ENCODE measurements at places on chromosomes 11 and 22.

- peak; percentile 27 for DNase-seq
Observed at GRCh38 chr22:22207845-22208564, 36.6 kb upstream of the VPREB1 start.

DNA sequence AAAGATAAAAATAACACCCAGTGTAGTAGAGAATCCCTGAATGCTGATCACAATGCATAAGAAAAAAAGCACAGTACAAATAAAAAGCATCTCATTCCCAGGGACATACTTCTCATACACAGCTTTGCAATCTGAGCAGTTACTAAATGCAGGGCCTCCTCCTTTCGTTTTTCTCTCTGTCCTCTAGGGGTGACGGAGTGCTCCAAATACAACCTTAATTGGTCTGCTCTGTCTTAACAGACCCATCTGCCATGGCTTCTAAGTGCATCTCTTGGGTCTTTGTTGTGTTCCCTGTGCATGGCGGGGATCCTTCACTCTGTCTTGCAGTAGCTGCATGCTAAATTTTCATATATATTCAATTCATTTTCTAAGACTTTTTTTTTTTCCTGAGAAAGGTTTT, 1114.2 kb upstream of the RAG2 start:
- no peak for DNase-seq

DNA sequence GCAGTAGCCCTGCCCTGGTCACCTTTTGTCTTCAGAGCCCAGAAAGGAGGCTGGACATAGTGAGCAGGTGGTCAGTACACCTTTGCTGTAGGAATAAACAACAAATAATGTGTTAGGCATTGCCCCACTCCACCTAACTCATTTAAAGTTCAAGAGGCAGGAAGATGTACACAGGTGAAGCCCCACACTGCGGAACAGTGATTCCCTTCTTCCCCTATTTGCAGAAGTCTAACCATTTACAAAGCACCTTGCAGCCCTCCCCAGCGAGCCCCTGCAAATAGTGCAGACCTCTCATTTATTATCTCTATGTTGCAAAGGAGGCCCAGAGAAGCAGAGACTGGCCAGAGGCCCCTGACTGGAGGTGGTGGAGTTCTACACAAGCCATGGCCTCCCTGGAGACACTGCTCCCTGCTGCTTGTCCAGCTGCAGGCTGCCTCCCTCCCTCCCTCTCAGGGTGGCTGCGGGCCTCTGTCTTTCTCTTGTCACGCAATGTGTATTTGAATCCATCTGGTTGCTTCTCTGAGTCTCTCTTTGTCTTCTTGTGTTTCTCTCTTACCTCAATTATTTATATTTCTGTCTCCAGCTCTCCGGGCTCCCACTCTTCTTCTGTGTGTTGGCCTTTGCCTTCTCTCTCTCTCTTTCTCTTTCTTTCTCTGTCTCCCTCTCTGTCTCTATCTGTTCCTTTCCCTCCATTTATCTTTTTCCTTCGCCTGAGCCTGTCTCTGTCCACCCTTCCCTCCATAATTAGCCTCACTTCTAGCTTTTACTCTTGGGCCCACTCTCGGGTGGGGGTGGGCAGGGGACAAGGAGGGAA, 59.1 kb upstream of the PRDM11 start:
- DNase-seq: no peak

- DNase-seq: no peak
Observed at GRCh38 chr11:36390963-36391471, 94.9 kb downstream of the PRR5L start.

- no peak for DNase-seq
Observed at GRCh38 chr11:57313788-57314135, 11.0 kb downstream of the TNKS1BP1 start.

DNA sequence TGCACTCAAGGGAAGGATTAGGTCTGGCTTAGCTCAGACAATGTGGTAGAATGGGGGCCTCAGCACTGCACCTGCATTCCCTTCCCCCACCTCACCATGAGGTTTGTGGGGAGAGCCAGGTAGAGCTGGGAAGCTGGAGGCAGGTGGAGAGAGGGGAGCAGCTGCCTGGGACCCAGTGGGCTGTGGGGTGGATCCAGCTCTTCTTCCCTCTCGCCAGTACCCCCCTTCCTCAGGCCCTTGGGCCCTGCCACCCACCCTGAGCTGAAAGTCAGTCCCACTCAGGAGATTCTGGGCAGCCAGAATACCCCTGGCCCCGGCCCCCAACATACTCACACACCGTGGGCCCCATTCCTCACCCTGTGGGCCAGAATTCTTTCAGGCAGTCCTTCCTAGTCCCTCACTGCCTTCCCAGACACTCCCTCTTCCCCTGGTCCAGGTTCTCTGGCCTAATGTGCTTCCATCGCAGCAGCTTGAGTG, 3.1 kb upstream of the POLD4 start:
- DNase-seq: no peak

DNA sequence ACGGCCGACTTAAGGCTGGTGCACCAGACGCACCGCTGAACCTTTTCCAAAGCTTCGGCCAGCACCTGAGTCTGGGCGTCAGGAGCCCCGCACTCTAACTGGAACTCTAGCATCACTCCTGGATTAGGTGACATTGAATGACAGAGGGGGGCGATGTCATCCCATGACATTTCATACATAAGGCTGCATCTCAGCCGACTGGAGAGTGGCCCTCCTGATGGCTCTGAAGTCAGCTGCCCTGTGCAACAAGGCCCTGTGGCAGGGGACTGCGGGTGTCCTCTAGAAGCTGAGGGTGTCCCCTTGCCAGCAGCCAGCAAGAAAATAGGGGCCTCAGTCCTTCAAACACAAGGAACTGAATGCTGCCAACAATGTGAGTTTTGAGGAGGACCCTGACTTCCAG, 10.1 kb upstream of the FADS3 start:
- no peak for DNase-seq

DNA sequence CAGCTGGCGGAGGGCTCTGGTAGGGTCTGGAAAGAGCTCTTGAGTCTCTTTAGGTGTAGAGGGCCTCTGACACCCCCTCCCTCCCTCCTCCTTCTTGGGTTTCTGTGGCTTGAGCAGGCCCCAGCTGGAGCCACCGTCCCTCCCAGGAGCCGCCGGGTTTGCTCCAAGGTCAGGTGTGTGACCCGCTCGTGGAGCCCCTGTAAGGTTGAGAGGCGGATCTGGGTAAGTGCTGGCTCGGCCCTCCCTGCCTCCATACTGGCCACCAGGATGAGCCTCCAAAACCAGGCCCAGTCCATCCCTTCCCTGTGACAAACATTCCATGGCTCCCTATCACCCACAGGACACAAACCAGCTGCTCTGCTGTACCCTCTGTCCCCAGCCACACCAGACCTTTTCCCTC, 9.3 kb downstream of the PLEKHB1 start:
- DNase-seq: no peak

- DNase-seq: peak; percentile 98
Observed at GRCh38 chr11:96155627-96156378, 187.2 kb downstream of the MAML2 start.

DNA sequence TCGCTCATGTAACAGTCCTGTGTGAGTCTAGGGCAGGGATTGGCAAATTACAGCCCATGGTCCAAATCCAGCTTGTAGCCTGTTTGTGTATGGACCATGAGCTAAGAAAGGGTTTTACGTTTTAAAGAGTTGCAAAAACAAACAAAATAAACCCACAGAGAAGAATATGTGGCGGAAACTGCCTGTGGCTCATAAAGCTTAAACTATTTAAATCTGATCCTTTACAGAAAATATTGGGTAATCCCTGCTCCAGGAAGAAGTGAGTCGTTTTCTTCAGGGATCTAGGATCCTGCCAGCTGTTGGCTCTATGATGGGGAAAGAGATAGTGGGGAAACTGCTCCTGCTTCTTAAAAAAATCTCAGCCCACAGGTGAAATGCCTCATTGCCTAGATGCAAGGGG, 3.4 kb upstream of the OR6Q1 start:
- no peak for DNase-seq

DNA sequence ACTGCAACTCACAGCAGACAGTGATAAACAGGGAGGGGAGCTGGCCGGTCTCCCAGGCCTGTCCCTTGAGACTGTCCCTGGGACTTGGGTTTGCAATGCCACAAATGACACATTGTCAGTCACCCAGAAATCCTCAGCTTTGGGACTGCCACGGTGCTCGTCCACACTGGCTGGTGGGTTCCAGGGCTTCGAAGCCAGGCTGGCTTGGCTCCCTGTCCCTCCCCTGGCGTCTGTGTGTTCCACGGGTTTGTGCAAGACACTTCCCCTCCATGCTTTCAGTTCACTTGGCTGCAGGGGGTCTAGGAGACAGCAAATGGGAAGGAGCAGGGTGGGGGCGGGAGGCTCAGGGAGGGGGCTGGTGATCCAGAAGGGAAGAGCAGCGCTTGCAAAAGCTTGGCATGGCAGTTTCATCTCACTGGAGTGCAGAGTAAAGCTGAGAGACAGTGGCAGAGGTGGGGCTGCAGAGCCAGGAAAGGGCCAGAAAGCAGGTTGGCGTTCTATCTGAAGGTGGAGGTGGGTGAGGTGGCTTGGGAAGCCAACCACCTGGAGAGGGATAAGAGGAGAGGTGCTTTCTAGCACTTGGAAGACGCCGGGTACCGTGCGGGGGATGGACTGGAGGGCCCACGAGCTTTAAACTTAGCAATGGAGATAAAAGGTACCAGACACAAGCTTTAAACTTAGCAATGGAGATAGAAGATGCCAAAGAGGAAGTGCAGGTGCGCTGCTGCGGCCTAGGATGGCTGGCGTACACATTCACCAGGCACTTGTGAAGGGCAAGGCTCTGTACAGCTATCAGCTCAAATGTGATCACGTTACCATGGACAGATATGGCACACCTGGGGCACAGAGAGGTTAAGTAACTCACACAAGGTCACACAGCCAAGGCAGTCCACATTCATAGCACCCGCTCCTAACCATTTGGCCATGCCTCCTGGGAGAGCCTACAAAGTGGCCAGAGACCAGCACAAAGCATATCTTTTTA, 86.4 kb upstream of the SHISAL1 start:
- DNase-seq: no peak

DNA sequence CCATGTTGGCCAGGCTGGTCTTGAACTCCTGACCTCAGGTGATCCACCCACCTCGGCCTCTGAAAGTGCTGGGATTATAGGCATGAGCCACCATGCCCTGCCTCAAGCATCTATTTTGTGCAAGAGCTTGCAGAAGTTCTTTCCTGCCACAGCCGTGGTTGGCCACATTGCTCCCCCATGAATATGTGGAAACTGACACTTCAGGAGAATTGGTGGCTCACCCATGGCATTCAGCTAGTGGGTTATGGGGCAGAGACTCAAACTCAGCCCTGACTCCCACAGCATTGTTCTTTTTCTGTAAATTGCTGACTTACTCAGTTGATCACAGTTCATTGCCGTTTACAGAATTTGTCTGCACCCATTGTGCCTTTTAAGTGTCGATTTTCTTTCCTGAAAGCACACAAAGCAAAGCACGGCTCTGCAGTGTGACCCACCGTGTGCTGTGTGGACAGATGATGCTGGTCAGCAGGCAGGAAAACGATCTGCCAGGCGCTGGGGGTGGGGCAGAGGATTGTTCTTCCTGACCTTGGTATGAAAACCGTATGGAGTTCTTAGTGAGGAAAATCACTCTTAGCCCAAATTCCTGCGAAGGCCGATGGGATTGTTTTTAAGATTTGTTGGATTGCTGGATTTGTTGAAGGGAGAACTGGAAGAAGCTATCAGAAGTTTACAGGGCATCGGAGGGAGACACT, 115.6 kb downstream of the PTPRJ start:
- no peak for DNase-seq

DNA sequence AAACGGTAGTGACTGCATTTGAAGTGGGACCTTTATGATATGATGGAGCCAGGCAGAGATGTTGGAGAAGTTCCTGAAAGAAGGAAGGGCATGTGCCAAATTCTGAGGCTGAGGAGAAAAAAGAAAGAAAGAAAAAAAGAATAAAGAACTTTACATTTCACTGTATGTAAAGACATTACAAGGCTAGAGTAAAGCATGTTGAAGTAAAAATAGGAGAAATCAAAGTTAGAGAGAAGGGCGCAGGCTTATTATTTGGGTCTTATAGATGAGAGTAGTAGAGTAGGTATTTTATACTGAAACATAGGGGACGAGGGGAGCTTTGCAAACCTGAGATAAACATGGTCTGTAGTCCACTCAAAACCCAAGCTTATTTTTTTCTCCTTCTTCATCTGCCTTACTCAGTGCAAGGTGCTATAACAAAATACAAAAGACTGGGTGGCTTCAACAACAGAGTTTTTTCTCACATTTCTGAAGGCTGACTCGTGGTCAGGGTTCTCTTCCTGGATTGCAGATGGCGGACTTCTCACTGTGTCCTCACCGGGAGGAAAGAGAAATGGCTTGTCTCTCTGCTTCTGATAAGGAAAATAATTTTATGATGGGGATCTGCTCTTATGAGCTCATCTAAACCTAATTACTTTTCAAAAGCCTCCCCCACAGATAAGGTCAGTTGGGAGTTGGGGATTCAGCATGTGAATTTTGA, 2.7 kb downstream of the HBG1 start:
- no peak for DNase-seq

DNA sequence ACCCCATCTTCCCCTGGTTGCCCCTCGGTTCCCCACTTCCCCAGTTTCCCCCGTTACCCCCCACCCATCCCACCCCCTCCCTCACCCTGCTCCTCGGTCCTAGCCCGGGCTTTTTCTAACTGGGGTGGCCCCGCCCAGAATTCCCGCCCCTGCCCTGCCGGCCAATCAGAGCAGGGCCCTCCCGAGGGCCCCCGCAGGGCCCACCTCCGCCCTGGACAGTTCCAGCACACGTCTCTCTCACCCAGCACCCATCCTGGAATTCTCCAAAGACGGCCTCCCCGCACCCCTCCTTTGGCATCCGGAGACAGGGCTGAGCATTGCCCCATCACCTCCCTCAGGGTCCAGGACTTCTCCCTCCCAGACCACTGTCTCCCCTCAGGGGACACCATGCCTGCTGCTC, at the start of gene H19:
TSS of gene H19 (minus strand) at position 88 of the 400 bp plus-strand sequence.
- DNase-seq: no peak

- DNase-seq: no peak
Observed at GRCh38 chr11:726278-727220, 20.5 kb downstream of the EPS8L2 start.

GRCh38 chr11:31340903-31341572, 28.5 kb downstream of the DCDC1 start:
- no peak for DNase-seq

DNA sequence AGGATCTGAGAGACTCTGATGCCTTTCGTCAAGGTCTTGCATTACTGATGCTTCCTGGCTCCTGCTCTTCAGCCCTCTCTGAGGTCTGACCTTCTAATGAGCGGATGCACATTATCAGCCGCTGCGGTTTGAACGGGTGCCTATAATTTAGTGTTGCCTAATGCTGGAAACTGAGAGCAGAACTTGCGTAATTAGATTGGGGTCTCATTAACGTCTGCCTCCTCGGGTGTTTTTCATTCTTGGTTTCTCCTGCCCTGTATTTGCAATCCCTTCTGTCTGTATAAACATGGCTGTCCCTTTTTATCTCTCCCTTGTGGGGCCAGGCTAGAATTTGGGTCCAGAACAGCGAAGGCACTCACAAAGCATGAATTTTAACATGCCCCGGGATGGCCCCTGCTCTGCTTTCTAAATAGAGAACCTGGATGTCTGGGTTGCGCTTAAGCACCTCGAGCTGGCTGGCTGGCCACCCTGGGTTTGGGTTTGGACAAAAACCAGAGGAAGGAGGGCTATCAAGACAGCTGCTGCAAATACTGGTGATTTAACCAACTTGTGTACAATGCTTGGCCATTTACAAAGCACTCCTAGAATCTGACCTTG, 118.6 kb downstream of the TIMP3 start:
- no peak for DNase-seq
